ENCODE measurements at places on chromosomes 2 and 18.

GRCh38 chr2:238853218-238853617 is 5.3 kb downstream of the TWIST2 start:
- DNase-seq: no peak

- no peak for DNase-seq
Observed at GRCh38 chr2:189751080-189751658, 11.4 kb downstream of the OSGEPL1 start.

DNA sequence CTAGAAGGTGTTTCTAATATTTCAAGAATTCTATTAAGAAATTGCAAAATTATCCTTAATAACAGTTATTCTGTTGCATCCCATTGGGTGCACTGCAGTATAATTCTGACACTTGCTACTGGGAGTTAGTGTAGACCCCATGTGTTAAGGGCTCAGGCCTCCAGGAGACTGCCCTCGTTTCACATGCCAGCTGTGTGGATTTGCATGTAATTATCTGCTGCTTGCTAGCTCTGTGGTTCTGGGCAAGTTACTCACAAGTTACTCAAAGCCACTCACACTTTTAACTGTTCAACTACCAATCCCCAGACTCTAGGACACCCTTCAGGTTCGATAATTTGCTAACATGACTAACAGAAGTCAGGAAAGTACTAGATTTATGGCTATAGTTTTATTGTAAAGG is 38.6 kb downstream of the ST6GAL2 start:
- DNase-seq: no peak

GRCh38 chr2:212929116-212929515 is 222.3 kb downstream of the IKZF2 start:
- DNase-seq: no peak

DNA sequence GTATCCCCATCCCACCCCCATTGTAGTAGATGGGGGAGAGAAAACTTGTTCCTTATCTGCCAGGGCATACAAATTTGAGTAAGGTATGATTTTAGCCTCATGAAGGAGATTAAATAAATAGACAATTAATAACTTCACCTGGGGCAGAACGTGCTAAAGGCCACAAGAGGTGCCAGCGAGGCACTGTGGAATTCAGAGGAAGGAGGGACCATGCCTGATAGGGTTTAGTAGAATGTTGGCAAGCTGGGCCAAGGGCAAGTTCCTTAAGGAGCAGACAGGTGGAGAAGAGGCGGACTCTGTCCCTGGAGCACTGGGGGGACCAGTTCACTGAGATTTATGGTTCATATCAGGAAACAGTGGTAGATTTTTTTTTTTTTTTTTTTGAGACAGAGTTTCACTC is 22.5 kb downstream of the STAMBP start:
- no peak for DNase-seq

GRCh38 chr2:225911019-225911418 is 511.5 kb downstream of the NYAP2 start:
- DNase-seq: no peak

DNA sequence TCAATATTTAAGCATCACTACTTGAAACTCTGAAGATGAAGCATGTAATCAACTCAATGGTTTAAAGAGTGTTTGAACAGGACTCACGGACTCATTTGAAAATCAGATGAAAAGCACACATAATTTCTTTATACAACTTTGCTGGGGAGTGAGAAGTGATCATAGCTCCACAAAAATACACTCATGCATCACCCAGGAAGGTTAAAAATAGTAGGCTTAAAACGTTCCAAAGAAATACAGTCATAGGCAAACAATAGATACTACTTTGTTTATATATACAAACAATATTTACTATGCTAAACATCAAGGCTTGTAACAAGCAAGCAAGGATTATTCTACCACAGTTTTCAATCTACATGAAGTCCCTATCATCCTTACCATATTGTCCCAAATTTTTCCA is 11.6 kb downstream of the HNRNPLL start:
- no peak for DNase-seq

DNA sequence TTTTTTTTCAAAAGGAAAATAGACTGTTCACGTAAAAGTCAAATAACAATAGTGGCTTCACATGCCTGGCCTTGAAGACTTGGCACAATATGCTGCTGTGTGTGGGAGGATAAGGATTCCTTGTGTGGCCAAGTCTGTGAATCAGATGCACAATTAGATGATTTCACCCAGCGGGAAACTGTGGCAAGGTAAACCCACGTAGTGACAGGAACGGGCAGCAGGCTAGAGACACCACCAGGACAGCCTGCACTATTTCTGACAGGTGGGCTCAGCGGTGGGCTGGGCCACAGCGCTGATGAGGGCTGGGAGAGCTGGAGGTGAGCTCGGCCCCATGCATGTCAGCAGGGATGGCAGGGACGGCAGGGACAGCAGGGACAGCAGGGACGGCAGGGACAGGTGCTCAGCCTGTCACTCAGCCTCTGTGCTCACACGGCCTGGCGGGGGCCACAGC is 21.6 kb downstream of the SNORC start:
- no peak for DNase-seq

GRCh38 chr2:54529935-54530334 is 73.8 kb downstream of the SPTBN1 start:
- no peak for DNase-seq

DNA sequence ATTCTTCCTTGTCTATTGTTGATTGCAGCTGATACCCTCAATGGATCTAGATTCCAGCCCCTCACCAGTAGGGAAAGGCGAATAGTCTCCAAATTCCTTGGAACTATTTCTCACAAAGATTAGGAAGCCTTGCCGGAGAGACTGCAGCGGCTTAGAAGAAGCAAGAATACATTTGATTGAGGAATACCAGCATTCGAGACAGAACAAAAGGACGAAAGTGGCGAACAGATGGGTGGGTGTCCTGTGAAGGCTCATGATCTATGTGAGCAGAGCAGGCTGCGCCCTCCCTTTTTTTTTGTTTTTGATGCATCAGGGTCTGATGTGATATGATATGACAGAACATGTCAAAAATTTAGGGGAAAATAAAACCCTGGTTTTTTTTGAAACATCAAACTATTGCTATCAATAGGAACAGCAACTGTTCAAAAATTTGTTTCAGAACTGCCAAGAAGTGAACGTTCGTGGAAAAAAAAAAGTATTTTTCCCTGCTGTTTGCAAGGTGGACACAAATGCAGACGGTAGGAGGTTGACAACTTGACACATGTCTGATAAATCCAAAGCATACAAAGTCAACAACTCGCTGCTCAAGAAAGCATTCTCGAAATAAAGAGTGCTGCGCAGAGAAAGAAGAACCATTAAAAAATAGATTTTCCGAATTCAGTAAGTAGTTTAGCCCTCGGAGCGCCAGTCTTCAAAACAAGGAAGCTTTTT is 49.1 kb downstream of the PTGR3 start:
- DNase-seq: no peak

DNA sequence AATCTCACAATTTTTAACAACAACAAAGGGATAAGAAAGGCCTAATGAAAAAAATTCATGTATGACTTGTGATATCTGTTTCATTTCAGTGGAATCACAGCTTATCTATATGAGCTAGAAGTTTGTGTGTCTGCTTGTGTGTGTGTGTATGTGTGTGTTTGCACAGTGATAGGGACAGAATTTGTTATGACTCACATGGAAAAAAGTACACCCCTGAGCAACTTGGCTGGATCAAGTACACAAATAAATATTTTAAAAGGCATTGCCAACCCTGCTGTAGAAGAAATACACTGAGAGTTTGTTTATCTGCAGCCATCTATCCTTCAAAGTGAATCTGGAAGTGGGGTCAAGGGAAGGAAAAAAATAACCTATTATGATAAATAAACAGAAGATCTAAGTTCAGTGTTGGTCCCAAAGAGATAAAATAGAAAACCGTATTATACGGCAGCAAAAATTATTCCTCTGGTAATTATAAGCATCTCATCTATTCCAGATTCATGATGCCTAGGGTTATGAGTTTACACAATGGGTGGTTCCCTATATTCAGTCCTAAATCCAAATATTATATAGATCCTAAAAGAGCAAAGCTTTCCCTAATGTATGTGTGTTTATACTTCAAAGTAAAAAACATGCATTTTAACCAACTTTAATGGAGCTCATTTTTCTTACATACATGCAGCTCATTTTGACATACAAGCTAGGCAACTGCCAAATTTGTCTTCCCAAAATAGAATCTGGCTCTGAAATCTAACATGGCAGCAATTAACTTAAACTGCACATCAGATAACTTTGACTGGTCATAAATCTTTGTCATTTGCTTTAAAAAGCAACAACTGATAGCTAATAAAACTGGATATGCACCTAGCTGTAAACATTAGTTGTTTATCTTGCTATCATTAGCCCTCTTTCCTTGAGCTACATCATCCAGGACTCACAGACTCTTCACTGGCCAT is 420.6 kb downstream of the IRS1 start:
- DNase-seq: no peak

GRCh38 chr18:68665628-68666027 is 49.3 kb downstream of the TMX3 start:
- no peak for DNase-seq

DNA sequence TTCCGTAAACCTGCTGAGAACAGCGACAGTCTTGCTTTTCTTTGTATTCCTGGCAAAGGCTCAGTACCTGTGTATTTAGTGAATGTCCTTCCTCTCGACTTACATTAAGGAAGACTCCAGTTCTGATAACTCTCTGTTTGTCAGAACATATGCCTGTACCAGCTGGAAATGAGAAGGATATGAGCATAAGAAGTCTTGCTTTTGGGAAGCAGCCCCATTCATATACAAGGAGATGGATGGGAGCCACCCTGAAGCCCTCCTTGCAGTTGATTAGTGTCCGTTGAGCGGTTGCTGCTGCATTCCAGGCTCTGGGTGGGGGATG is 59.8 kb downstream of the SH3BP4 start:
- DNase-seq: no peak

Measured in bone marrow (tissue), 2 donors.